Kidney glomerular epithelial cell (primary cell): ENCODE measurements at places on chromosomes 16 and 17.

DNA sequence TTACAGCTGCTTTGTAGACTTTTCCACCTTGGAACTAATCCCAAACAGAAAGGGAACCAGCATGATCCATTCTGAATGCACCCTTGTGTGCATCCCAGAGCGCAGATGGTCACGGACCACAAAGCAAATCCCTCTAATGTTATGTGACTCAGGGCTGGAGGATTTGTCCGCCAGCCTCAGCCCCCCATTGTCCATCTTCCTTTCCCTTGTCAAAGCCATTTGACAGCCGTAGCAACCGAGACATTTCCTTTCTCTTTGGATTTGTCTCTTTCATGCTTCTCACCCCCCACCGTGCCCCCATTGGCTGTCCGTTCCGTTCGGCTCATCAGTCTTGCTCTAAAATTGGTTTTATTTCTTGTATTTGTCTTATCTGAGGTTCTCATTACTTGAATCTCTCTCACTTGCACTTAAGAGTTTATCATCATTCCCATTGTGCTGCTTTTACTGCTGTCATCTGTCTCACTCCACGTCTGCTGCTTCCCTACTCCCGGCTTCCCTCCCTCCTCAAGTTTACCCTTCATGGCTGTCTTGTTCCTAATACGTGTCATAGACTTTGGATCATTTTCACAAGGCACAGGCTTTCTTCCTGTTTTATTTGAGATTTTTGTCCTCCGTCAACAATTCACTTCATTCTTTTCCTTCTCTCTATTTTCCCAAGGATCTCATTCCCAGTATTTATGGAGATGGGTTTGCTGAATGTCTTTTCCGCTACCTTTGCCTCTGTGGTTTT is 163.4 kb upstream of the ERCC4 start:
- no peak for DNase-seq

GRCh38 chr16:87150681-87151280 is 166.4 kb downstream of the C16orf95 start:
- no peak for DNase-seq

- no peak for DNase-seq
Measured at GRCh38 chr16:23876256-23876896, 40.6 kb downstream of the PRKCB start.

DNA sequence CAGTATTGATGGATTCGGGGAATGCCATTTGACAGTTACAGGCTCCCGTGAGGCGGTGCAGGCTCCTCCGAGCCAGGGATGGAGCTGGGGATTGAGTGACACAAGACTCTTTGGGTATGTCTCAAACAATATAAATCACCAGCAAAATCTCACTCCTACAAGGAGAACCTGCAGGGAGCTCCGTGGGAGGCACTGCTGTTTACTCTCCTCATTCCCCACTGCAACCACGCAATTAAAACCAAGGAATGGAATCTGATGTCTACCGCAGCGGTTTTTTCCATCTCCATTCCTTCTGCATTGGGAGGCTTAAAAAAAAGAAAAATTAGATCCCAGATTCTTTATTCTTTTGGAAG is 157.9 kb downstream of the WWOX start:
- peak; percentile 51 for DNase-seq

DNA sequence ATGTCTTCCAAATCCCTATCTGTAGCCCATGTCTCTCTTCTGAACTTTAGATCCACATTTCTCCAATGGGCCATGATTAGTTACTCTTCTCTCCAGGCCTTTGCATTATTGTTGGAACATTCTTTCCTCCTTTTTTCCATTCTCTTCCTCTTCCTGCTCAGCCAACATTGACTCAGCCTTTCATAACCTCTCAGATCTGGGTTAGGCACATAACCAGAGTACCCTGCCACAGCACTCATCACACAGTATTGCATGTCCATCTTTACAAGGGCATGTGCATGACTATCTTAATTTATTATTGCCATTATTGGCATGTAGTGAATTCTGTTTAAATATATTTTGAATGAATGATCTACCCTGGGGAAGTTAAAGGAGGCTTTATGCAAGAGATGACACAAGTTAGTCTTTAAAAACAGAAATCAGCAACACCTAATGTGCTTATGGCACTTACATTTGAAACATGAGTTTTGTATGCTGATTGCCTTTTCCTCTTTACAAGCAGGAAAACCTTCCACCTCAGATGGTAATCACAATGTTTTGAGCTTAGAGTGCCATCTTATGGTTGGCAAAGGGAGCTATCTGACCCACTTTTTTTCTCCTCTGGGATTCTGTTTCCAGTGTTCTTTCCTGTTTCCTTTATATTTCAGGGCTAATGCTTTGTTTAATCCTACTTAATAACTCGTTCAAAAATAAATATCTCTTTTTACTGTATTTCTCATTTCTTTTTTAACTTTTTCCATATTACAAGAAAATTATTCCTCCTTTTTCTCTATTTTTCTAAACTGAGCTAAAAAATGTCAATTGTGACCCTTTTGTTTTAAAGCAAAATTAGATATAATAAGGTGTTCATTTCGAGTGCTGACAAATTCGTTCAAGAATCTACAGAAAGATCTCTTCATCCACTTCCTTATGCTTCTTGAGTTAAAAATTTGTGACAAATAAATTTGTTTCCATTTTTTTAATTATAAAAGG is 151.0 kb upstream of the RBL2 start:
- peak; percentile 44 for DNase-seq

GRCh38 chr17:8732406-8733085 is 12.1 kb downstream of the CCDC42 start:
- no peak for DNase-seq

GRCh38 chr16:68373528-68374245 is 62.9 kb downstream of the PRMT7 start:
- DNase-seq = no peak

- DNase-seq = no peak
Measured at GRCh38 chr17:50903604-50904517, 37.7 kb upstream of the TOB1 start.

GRCh38 chr17:81333616-81334368 is 38.7 kb upstream of the SLC38A10 start:
- DNase-seq = no peak

DNA sequence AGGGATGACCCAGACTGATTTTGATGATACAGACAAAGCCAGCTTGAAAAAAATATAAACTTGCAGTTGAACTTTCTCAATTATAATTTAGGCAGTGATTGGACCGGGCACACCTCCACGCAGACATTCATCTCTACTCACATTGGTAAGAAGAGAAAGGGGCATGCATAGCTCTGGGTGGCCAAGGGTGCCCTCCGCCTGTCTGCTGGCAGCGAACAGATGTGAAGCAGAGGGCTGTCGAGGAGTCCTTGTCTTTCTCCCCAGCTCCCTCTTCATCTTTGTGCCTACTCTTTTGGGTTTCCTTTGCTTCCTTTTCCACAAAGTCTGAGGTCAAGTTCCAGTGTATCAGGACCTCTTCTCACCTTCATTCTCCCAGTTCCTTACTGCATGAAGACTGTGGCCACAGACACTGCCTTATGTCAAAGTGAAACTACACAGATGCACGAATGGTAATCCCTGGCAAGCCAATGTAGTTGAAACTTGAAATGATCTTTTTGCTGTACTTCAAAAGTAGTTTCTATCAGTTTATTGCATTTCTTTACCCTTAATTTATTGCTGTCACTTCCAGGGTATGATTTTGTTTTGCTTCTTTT is 343.7 kb upstream of the SOX9 start:
- DNase-seq = no peak

DNA sequence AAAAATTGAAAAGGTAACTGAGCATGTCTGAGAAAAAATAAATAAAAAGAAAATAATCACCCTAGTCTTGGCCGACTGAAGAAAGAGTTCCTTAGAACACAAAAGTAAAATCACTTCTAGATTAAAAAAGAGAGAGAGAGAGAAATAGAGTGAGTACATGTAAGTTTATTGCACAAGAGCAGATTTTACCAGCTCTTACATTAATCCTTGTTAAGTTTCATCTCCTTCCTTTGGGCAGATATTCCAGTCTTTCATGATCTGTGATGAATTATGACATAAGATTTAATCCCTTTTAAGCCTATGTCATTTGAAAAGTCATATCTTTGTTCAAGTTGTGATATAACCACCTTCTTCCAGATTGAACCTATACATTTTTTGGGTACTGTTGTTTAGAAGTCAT is 54.8 kb downstream of the NFAT5 start:
- no peak for DNase-seq

- DNase-seq = no peak
Measured at GRCh38 chr16:59114790-59115189, 380.7 kb upstream of the GOT2 start.

GRCh38 chr16:13390093-13390985 is 488.9 kb downstream of the SHISA9 start:
- peak; percentile 37 for DNase-seq

- no peak for DNase-seq
Measured at GRCh38 chr17:68249354-68249765, 1.5 kb downstream of the AMZ2 start.

GRCh38 chr16:10343124-10343760 is 42.6 kb upstream of the ATF7IP2 start:
- no peak for DNase-seq

- DNase-seq = no peak
Measured at GRCh38 chr17:79085154-79085920, 10.7 kb downstream of the ENGASE start.

GRCh38 chr16:9593440-9593839 is 502.0 kb downstream of the HAPSTR1 start:
- no peak for DNase-seq

DNA sequence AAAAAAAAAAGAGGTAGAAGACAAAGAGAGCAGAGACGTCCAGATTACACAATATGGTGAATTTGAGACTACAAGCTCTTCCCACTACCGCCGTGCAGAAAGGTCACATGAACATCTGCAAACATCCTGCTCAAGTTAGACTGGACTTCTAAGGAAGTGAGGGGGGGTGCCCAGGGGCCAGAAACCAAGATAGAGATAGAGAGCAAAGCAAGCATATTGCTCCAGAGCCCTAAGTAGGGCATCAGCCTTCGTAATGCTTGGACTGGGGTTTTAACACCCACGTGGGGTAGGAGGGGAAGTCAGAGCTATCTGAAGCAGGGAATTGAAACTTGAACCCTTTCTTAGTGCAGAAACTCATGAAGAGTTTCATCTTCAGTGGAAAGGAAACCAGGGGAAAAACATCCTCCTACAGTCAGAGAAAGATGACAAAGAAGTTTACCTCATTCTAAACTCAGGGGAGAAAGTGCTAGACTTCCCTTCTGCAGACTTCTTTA is 8.7 kb downstream of the CLEC19A start:
- DNase-seq = no peak
